Caudate nucleus (tissue), 63 donors: ENCODE measurements at places on chromosomes 2 and 18.

GRCh38 chr2:190357600-190357999 is 14.2 kb downstream of the INPP1 start:
- DNase-seq = no peak

DNA sequence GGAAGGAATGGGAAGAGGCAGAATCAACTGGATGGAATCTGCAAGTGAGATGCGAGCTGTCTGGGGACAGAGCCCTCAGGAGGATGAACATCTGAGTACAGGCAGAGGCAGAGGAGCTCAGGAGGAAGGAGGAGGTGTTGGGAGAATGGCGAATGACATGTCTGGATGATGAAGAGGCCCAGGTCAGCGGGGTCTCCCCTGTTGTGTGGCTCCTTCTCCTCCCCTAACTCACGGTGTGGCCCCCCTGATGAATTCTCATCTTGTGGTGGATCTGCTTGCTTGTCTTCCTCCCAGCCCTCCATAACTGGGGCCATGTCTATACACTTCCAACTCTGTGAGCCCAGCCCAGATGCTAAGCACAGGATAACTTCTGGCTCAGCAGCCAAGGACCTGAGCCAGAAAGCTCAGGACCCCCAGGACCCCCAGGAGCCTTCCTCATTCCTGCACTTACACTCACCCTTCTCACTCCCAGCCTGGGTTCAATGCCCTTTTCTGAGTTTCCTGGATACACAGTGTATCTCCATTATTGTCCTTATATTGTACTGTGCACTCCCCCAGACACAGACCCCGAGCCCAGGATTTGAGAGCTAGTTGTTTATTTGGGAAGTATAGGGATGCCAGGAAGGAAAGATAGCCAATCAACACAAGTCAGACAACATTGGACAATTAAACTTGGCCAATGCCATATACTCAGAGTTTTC is 678.6 kb upstream of the HS6ST1 start:
- DNase-seq = no peak

DNA sequence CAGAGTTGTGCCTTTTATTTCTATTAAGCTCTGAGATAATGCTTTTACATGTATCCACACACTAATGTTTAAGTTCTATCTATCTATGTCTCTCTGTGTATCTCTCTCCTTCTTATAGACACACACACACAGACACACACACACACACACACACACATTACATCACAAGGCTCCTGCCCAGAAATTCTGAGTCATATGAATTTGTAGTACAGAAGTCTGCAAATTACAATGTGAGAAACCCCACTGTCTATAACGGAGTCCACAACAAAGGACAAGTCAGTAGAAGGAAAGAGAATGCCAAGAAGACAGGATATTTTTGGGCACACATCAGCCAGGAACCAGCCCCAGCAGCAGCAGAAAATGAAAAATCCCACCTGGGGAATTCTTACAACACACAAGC is 142.4 kb downstream of the EN1 start:
- DNase-seq = no peak

DNA sequence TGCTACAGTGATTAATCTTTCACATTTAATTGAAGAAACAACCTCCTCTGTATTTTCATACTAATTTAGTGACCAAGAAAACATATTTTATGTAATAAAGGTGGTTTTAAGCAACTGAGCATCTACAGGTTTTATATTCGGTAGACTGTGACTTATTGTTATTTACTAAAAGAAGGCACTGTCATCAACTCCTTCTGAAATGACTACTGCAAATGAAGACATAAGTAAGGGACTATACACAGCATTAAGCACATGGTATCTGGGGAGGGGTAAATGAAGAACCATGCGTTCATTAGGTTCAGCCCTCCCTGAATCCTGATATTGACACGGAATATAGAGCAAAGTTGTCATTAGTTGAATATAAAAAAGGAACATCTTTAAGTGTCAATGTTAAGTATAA is 4.3 kb downstream of the CDH20 start:
- no peak for DNase-seq

DNA sequence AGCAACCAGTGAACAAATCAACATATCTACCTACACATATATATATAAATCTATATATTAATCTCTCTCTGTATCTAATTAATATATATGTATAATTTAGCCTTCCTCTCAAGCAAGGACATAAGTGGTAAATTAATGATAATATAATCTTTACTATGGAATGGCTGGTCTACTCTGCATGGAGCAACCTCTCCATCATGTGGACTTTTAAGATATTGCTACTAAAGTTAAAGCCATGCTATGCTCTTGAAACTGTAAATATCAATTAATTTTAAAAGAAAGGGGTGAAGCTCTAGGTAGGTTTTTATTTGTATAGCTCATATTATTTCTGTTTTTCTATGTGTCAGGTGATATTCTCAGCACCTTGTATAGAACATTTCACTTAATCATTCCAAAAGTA is 147.0 kb downstream of the PPP1R1C start:
- no peak for DNase-seq

DNA sequence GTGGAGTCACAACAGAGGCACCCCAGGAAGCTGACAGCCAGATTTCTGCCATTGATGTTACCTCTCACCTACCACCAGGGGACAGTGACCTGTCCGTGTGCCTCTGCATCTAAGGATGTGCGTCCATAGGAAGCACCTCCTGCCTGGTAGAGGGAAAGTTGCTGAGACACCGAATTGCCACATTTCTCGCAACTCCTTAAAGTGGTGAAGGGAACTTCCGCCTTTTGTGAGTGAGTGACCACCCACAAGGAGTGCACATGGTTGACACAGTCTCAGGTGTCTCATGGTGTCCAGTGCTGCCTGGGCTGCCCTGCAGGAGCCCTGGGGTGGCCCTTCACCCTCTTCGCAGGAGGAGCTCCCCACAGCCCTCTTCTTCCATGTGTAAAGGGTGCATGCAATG is 201.8 kb downstream of the GBX2 start:
- no peak for DNase-seq

DNA sequence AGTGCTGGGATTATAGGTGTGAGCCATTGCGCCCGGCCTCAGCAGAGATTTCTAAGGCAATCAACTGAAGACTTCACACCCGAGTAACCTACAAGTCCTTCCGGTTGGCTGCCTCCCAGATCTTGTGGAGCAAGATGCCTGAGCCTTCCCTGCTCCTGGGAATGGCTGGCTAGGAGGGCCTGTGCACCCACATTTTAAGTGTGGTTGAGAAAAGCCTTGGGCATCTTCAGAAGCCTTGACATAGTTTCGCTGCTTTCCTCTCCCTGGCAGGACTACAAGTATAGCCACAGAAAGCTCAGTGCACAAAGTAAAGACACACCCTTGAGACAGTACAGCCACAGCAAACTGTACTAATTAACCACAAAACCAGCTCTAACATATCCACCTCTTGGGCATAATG is 35.2 kb downstream of the E2F6 start:
- no peak for DNase-seq

- DNase-seq = no peak
Observed at GRCh38 chr2:202454536-202454935, 78.4 kb downstream of the BMPR2 start.

- DNase-seq = no peak
Observed at GRCh38 chr18:24136967-24137373, 1.9 kb upstream of the CABYR start.

DNA sequence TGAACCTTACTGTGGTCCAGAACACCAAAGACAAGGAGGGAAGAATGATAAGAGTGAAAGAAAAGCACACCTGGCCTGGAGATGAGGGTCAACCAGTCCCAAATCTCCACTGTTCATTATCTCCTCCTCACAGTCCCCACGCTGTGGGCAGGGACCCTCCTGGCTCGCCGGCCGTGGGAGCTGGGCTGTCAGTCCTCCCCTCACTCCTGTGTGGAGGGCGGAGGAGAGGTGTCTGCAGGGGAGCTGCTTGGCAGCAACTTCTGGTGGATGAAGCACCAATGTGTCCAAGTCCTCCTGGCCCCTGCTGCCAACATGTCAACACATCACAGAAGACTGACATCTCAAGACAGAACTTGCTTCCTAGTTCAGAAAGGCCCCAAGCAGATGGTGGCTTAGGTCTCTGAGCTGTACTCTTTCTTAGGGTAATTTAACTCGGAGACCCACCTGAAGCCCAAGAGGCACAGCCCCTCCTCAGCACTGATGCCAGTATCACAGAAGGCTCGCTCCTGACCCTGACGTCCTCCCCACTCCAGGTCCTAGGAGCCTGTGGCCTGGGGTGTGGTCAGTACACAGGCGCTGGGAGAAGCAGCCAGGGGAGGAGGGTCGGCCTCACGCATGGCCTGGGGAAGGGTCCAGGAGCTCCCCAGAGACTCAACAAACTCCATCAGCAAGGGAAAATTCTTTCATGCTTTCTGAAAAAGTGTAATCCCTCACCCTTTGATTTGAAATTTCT is 54.5 kb downstream of the PARD6G start:
- no peak for DNase-seq

GRCh38 chr2:100241236-100241635 is 81.1 kb downstream of the LONRF2 start:
- DNase-seq = no peak

- peak; percentile 16 for DNase-seq
Observed at GRCh38 chr2:1546023-1546591, 132.8 kb downstream of the TPO start.

DNA sequence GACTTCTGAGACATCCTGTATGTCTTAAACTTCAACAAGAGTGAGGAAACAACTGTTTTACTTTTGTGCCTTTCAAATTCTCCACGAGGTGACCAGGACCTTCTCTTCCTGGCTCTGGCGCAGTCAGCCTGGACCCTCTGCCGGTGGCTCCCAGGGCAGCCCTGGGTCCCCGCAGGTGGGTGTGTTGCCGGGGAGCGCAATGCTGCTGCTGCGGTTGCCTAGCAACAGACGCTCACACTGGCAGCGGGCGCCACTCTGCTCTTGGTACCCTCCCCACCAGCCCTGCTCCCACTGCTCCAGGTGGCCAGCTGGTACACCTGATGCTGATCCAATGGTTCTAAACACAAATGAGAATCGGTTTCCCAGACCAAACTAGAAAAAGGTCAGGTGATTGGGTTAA is 58.7 kb downstream of the GNAL start:
- DNase-seq = no peak

DNA sequence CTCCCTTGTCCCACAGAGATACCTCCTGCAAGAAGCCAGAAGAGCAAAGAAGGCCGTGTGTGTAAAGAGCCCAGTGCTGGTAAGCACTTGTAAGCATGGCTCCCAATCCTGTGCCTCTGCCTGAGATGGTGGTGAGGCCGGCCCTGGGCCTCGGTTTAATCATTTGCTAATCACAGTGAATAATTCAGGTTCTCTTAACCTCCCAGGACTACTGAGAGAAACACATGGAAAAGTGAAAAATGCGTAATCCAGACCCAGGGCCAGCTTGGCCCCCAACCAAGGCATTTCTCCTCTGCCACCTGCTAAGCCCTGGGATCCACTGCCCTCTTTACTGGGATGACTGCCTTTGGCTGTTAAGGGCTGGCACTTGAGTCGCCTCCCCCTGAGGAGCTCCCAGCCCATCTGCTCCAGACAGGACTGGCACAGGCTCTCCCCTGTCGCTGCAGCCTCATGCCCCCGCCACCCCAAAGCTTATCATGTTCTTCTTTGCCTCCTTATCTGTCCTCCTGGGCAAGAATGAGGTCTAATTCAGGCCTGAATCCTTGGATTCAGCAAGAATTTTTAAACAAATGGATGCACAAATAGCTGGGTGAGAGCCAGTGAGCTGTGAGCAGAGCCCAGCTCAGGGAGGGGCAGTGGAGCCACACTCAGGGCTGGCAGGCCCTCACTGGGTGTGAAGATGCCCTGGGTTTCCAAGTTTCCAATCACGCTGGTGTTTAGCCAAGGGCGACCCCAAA is 193.9 kb upstream of the HS6ST1 start:
- no peak for DNase-seq

DNA sequence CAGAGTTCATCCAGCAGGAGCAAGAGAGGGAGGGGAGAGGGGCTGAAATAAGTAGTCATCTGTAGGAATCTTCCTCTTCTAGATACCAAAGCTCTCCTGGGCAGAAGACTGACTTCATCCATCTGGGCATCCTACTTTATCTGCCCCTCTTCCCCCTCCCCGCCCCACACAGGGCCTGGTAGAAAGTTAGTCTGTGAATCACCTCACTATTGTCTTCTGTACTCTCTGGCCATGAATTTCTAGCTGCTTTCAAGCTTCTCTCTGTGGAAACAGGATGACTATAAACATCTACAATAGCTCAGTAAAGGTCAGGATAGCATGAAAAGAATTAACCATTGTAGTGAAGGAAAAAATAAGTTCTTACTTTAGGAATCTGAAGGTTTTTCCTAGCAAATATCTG is 47.7 kb upstream of the RNU4ATAC start:
- no peak for DNase-seq

DNA sequence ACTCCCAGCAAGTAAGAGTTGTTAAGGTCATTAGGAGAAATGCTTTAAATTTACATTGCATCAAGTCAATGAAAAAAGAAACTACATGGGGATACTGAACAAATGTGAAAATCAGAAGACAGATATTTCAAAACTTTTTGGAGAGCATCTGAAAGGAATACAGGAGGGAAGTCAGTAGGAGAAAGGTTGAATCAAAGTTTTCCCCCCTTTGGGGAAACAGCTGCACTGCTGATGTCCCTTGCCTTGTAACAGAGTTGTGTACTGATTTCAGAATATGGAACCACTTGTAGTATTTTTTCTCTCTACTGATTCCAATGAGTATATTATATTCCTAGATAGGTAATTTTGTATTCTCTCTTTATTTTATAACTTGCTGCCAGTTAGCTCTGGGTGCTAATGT is 592.5 kb upstream of the ZEB2 start:
- no peak for DNase-seq

DNA sequence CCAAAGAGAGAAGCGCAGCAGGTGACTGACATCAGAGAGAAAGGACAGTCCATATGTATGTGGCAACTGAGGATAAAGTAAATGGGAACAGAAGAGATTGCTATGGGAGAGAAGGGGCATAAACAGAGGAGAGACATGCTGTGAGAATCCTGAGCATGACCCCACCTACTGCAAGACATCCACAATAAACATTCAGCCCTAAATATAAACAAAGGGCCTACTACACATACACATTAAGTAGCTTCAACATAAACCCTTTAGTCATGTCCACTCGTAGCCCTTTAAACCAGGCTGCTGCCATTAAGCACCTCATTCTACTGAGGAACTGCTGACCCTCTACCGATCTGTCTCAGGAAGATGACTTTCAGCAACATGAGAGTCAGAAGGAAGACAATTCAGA is 32.9 kb downstream of the CCBE1 start:
- no peak for DNase-seq
